ENCODE measurements at places on chromosomes 6 and 20.

DNA sequence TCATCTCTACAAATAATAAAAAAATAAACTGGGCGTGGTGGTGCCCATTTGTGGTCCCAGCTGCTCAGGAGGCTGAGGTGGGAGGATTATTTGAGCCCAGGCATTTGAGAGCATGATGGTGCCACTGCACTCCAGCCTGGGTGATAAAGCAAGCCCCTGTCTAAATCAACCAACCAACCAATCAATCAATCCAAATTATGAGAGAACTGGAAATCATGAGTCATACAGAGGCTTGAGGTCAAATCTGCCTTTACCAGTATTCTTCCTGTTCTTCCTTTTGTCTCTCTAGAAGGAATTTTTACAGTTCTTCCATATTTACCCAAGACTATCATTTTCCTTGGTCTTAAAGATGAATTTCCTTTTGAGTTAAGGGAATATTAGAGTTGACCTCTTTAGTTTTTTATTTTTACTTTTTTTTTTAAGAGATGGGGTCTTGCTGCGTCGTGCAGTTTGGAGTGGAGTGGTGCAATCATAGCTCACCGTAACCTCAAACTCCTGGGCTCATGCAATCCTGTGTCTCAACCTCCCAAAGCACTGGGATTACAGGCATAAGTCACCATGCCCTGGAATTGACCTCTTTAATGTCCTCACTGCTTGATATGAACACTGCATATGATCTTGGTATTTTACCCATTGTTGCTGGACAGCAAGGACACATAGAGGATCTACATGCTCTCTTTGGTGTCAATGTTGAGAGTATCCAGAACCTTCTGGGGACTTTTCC is 44.1 kb upstream of the TXNDC5 start:
- DNase-seq = peak; percentile 14

GRCh38 chr6:26241033-26241895 is 123.7 kb upstream of the BTN3A2 start:
- peak; percentile 77 for DNase-seq

- no peak for DNase-seq
Measured at GRCh38 chr6:168404560-168404959, 36.4 kb upstream of the SMOC2 start.

- DNase-seq = no peak
Measured at GRCh38 chr6:111926731-111927302, 53.6 kb upstream of the FYN start.

- no peak for DNase-seq
Measured at GRCh38 chr6:52210227-52210626, 24.1 kb downstream of the IL17A start.

GRCh38 chr6:28542440-28543296 is 17.0 kb downstream of the GPX5 start:
- DNase-seq = peak; percentile 89

DNA sequence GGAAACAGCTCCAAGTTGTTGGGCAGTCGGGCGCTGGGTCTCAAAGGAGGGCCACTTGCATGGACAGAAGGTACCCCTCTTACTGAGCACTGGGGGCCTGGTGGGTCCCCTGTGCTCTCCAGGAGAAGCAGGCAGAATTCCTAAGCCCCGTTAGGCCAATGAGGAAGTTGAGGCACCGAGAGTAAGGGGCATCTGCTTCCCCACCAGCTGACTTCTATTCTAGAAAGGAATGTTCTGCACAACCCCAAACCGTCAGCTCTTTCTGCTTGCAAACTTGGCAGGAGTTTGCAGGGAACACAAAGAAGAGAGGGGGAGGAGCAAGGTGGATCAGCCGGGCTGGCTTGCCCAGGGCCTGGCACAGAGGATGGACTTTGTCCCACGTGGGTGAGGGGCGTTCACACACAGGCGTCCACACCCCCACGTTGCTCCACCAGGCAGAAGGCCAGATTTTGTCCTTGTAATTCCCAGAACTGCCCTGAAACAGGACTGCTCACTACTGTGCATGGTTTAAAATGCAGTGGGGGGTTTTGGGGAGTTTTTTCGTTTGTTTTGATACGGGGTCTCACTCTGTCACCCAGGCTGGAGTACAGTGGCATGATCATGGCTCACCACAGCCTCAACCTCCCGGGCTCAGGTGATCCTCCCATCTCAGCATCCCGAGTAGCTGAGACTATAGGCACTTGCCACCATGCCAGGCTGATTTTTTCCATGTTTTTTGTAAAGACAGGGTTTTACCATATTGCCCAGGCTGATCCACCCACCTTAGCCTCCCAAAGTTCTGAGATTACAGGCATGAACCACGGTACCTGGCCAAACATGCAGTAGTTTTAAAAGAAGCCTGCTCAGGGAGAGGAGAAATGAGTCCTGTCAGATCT is 93.3 kb downstream of the SNX5 start:
- DNase-seq = no peak

DNA sequence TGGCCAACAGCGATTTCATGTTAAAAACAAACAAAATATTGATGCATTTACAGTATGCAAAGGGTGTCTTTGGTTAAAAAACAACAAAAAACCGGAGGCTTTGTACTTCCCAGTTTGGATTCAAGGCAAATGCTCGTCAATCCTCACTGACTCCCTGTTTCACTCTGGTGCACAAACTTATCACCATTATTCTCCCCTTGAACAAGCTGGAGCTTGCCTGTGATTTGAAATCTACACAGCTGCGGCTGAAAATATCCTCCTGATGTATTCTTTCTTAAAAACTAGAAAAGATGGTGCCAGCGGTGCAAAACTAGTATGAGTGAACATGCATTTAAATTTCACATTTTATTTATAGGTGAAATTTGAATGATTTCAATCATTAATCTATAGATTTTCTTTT is 3.3 kb downstream of the PERP start:
- DNase-seq = no peak

DNA sequence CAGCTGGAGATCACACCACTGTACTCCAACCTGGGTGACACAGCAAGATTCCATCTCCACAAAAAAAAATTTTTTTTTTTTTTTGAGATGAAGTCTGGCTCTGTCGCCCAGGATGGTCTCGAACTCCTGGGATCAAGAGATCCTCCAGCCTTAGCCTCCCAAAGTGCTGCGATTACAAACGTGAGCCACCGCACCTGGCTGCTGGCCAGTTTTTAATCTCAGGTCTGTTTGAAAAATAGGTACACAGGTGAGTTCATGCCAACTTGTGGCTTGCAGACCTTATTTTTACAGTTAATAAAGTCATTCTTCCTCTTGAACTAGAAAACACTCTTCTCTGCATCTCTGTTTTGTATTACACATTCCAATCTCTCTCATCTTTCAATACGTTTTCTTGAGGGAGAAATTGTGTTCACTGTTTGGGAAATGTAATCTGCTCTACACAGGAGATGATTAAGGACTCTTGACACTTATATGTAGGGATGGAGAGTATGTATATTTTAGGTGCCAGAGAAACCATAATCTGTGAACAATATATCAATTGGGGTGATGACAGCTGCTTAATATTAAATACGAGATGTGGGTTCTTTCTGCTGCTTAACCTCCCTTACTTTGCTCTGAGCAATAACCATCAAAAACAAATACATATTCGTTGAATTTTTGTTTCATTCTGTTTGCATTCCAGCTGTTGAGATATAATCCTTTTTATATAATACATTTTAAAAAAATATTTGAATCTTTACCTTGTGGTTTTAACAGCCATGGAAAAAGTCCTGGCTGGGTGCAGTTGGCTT is 17.7 kb upstream of the RIPOR3 start:
- DNase-seq = no peak

GRCh38 chr6:21352131-21352530 is 241.4 kb upstream of the SOX4 start:
- no peak for DNase-seq

DNA sequence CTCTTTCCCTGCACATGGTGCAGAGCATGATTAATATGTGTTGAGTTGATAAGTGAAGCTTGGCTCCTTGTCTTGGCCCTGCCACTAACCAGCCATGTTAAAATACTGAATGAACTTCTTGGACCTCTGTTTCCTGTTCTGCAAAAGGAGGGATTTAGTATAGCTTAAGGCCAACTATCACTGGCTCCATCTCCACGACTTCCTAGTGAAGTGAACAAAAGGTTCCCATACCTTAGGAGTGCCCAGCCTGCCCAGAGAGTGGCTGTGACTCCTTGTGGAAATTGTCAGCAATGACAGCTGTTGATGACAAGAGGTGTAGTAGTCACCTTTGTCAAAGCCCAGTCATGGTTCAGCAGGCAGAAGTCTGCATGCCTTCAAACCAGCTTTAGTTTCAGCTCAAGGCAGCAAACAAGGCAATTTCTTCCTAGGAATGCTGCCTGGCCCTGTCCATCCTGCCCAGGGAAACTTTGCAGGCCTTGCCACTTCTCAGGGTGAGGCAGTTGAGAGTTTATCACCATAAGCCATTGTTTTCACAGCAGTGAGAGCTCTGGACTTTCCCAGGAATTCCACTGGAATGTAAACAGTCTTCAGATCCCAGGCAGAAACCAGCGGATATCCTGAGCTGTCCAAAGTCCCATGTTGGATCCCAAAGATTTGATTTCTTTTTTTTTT is 169.7 kb upstream of the TNFAIP3 start:
- peak; percentile 79 for DNase-seq

DNA sequence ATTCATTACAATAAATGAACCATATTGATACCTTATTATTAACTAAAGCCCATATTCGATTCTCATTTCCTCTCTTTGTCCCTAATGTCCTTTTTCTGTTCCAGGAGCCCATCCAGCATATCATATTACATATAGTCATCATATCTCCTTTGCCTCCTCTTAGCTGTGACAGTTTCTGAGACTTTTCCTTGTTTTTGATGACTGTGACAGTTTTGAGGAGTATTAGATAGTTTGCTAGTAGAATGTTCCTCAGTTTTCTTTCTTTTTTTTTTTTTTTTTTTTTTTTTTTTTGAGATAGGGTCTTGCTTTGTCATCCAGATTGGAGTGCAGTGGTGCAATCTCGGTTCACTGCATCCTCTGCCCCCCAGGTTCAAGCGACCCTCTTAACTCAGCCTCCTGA is 61.6 kb downstream of the TIAM2 start:
- DNase-seq = no peak

DNA sequence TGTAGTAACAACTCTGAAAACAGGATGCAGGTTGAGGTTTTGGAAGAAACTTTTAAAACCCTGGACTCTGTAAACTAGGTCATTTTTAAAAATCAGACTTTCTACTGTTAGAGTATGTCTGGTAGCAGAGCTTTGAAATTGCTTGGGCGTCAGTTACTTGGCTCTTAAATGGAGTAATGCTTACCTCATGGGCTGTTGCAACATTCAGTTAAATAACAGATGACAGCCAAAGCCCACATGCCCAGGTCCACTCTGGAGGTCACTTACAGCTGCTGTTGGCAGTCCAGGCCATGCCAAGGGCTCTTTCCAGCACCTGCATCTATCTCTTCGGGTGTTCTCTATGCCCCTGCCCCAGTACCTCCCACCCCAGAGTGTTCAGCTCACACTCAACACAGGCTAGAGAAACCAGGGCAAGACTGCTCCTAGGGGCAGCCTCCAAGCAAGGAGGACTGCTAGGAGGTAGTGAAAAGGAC is 96.4 kb downstream of the BANF2 start:
- peak; percentile 15 for DNase-seq

DNA sequence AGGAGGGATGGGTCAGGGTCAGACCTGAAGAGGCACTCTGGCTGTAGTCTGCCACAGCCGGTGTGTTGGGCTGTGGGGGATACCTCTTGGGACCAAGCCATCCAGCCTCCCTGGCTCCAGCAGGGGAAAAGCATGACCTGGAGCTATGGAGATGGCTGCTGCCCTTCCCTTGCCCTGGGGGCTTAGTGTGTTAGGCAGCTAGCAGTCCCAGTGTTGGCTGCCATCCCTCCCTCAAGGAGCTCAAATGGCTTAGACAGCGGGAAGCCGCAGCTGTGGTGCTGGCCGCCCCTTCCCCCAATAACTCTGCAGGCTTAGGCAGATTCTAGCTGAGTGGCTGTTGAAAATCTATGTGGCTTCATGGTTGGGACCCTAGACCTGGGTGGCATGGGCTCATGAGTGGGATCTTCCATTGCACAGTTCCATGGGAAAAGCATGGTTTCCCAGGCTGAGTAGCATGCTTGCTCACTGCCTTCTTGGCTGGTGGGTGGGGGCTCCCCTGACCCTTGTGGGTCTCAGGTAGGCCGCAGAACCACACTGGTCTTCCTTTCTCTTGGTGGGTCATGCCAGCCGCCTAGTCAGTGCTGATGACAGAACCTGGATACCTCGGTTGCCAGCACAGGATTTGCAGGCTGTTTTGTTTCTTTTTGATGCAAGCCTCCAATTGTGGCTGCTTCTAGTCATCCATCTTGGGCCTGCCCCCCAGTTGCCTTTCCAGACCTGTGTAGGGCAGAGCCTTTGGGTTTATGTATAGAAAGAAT is 69.0 kb upstream of the AHI1 start:
- DNase-seq = no peak

DNA sequence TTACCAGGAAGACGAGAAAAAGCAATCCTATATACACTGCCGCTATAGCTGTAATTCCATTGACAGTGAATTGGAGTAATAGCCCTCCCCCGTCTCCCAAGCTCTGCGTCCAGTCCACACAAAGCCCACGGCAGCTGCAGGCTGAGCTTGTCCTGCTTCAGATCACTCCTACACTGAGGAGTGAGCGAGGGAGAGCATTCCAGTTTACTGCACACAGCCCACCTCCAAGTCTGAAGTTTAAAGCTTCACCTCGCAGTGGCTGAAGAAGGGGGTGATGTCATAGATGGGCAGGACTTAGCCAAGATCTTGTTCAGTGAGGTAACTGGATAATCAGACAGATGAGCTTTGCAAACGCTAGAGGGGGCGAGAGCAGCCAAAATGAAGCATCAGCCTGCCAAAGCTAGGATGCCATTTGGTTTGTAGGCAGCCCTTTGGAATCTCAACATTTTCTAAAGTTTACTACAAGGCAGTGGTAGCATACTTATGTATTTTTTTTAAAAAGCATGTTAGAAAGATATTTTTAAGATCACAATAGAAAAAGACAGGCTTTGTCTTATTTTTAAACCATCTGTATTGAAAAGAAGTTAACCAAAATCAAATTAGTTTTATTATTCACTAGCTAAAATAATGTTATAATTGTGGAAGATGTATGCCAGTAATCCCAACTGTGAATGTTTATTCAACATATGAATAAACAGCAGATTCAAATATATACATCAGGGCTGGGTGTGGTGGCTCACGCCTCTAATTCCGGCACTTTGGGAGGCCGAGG is at the start of gene FLRT3:
FLRT3 (minus strand) TSS at position 213 of the 772 bp plus-strand sequence. CDS start 10,106 bp downstream, outside the sequence.
- peak; percentile 75 for DNase-seq

- no peak for DNase-seq
Measured at GRCh38 chr6:134093007-134093573, 40.7 kb upstream of the SLC2A12 start.

DNA sequence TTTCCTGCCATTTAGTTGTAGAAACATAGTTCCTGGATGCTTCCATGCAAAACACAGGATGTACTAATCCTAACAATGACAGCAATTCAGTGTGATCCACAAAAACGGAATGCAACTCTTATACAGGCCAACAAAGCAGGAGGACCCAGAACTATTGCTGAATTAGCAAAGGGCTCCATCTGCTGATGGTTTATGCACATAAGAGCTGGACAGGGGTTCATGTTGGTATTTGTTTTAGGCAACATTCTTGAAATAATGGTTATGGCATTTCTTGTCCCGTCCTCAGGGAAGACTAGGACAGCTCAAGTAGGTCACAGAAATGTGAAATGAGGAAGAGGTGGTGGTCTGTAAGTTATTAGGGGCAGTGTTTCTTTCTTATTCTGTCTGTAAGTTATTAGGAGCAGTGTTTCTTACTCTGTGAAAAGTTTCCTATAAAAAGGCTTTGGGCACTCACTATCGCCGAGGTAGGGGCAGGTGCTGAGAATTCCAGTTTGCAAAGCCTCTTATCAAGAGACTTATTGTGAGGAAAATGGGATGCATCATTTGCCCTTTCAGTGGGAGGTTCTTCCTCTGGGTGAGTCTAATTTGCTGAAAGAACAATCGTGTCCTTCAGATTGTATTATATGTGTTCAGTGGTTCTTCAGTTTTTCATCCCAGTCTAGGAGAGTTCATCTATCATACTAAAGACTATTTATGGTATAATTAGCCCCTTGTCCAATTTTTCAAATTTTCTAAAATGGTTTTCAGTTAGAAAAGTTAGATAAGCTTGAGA is 171.1 kb downstream of the MCHR2 start:
- peak; percentile 70 for DNase-seq
